ENCODE measurements at places on chromosomes 16 and 17.
A peak's percentile ranks its signal among the peaks of the same experiment; 100 is the strongest.

DNA sequence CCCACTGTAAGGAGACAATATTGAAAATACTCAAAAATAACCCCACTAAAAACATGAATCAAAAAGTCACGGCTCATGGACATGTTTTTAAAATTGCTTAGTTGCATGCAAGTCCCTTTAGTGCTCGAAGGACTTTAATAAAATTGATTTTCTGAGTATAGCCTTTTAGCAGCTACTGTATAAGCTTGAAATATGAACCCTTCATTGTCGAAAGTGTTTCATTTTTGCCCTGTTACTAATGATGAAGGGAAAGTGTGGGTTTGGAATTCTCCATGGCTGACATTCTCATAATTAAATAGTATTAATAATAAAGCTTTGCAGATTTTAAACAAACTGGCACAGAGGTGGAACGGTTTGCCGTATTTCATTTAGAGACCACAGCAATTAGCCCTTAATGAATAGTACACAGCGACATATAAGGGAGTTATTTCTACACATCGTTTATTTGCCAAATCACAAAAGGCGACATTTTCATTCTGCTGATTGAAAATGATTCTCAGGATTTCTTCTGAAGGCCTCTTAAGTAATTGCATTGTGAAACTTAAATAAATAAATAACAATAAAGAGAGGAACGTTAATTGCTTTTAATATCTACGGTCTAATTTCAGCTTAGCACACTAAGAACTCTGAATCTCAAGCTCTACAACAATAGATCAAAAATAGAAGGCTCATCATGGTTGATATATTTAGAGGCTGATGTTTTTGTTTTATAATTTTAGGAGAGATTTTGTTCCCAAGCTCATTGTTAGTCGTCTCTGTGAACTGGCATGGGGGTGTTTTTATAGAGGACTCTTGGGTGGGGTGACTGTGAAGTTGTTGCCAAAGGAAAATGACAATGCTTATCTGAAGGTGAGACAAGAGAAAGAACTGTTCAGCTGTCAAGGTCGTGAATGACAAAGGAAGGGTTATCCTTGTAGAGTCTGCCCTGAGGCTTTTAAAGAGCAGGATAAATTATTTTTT lies 60.6 kb downstream of the IRX6 start:
- DNase-seq = no peak

DNA sequence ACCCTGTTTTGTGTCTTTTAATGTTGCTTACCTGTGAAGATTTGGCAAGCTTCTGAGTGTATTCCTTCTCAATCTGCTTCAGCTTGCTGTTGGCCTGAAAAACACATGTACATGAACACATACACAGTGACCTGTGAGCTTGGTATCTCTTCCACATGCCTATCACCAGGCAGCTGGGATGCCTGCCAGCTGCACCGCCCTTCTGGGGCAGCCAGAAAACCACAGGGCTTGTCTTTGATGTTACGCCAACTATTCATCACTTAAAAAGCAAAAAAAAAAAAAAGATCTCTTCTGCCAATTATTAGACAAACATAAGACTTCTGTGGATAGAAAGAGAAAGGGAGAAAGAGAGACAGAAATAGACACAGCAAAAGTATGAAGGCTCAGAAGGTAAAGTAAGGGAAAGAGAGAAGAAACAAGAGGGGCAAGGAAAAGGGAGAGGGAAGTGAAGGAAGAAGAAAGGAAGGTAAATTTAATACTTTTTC lies 189.2 kb upstream of the AXIN2 start:
- DNase-seq = peak; percentile 94

- DNase-seq = no peak
Measured at GRCh38 chr17:78174346-78174869, 6.0 kb downstream of the SYNGR2 start.

DNA sequence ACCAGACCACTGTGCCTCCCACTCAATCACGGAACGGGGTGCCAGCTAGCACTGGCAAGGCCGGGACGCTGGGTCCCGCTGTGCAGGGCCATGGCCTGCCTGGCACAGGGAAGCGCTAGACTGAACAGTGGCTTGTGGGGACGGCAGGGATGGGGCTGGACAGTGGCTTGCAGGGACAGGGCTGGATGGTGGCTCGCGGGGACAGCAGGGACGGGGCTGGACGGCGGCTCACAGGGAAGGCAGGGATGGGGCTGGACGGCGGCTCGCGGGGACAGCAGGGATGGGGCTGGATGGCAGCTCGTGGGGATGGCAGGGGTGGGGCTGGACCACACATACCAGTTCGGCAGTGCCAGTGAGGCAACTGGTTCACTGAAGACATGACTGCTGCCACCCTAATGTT lies 32.6 kb downstream of the LMF1 start:
- no peak for DNase-seq

DNA sequence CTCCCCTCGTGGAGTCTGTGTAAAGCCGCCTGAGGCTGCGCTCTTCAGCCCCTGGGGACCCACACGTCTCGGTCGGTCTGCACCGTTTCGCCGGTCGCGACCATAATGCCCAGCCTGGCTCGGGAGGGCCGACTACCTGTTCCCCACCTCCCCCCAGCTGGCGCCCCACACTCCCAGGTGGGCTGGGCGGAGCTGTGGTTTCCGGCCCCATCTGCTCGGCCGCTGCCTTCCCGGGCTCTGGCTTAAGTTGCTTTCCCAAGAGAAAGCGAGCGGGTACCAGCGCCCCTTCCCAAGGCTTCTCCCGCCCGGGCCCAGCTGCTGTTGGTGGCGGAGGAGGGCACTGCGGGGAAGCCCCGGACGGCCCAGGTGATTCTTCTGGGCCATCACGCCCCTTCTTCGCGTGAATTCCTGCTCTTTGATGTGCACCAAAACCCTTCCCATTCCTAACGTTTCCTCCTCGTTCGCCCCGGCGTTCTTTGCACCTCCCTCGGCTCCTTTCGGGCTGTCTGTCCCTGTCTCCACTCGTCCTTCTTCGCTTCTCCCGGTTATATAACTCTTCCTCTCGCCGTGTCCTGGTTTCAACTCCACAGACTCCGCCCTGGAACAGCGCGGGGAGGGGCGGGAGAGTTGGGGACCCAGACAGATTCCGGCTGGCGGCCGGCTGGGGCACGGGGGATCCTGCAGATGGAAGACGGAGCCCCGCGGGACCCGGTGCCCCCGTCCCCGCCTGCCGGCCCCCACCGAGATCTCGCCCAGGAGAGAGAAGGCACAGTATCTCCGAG lies 2.0 kb downstream of the KDM6B start:
- peak; percentile 69 for DNase-seq

- no peak for DNase-seq
Measured at GRCh38 chr16:9597967-9598730, 506.7 kb downstream of the HAPSTR1 start.

- DNase-seq = no peak
Measured at GRCh38 chr17:57580055-57580739, 164.9 kb downstream of the CCDC182 start.

- no peak for DNase-seq
Measured at GRCh38 chr16:67963662-67964321, 4.6 kb downstream of the SLC12A4 start.

GRCh38 chr17:20235747-20236146 lies 226.6 kb downstream of the SPECC1 start:
- DNase-seq = no peak

GRCh38 chr16:84932681-84933080 lies 78.7 kb downstream of the ZDHHC7 start:
- no peak for DNase-seq

DNA sequence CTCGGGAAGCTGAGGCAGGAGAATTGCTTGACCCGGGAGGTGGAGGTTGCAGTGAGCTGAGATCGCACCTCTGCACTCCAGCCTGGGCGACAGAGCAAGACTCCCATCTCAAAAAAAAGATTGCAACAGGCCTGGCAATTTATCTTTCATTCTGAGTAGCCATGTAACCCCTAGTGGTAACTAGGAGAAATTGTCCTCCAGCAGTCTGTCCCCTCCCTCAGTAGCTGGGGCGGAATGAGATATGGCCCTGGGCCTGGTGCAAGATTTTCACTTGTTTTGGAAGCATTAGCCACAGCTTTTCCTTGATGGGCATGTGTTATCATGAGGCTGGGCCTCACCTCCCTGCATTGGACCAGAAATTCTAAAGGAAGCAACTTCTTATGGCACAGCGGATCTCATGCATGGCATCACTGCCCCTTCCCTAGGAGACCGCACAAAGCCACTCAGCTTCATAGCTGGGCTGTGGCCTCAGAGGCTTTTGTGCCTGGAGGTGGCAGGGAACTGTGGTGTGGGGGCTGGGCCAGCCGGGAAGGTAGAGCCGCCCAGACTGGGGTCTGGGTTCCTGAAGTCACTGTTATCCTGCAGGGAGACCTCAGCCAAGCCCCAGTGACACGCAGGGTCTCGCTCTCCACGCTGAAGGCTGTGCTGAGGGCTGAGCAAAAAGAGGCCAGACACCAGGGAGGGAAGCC lies 13.4 kb downstream of the NATD1 start:
- peak; percentile 26 for DNase-seq

- no peak for DNase-seq
Measured at GRCh38 chr17:40534371-40535189, 30.7 kb downstream of the CCR7 start.

- DNase-seq = no peak
Measured at GRCh38 chr16:84605339-84605848, 12.5 kb downstream of the COTL1 start.

- DNase-seq = no peak
Measured at GRCh38 chr17:63224644-63225043, 221.5 kb downstream of the CYB561 start.

DNA sequence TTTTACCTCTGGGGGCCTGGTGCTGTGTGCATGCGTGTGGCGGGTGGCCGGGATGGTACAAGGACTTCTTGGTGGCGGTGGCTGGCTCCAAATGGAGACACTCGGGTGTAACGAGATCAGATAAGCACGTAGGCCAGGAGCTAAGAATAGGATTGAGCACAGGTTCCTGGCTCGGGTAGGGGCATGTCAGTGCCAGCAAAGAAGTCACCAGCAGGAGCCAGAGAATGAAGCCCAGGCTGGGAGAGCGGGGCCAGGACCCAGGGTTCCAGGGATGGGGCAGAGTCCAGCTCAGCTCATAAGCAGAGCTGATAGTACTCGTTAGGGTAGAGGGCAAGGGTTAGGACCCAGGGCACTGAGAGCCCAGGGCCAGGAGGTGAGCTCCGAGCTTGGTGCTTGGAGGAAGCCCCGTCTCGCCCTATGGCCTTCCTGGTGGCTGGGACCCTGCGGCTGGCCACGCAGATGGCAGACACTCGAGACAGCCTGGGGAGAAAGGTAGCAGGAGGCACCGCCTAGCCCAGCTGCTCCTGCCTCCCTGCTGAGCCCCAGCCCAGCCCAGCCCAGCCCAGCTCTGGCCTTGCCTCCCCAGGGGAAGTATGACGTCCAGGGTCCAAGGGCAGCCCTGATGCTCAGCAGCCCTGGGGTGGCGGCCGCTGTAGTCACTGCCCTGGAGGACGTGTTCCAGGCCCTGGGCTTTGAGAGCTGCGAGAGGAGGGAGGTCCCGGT lies 8.9 kb downstream of the ZNF213 start:
- DNase-seq = no peak

GRCh38 chr17:80491478-80492342 lies 15.3 kb upstream of the NPTX1 start:
- DNase-seq = no peak

- no peak for DNase-seq
Measured at GRCh38 chr16:72856797-72857196, 191.1 kb downstream of the ZFHX3 start.

- DNase-seq = no peak
Measured at GRCh38 chr16:175011-175949, 1.2 kb upstream of the HBA1 start.

DNA sequence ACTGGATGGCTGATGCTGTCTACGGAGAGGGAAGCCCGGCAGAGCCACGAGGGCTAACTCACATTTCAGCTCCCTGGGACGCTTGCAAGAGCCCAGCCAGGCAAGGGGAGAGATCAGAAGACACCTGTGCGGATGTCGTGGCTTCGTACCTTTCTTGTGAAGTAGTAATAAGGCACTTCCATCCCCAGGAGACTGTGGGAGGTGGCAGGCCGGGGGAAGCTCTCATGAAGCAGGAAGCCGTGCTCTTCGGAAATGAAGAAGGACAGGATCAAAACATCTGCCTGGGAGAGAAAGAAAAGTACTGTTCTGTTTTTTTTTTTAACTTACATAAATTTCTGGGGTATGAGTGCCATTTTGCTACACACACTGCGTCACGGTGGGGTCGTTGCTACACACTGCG lies 28.4 kb downstream of the TMEM204 start:
- no peak for DNase-seq
